Kidney (tissue), 22 donors: ENCODE measurements at places on chromosomes 12 and 14. TPM values are rescaled to one million over a fixed set of nuclear protein-coding genes. Genes with fewer than 3 reads are reported as not detected.

GRCh38 chr14:92503756-92504491 is 9.7 kb upstream of the RIN3 start:
- DNase-seq: no peak

Gene ARHGEF25
- 15.0 TPM for total RNA-seq

- DNase-seq: no peak
Measured at GRCh38 chr14:37247791-37248461, 50.2 kb downstream of the MIPOL1 start.

DNA sequence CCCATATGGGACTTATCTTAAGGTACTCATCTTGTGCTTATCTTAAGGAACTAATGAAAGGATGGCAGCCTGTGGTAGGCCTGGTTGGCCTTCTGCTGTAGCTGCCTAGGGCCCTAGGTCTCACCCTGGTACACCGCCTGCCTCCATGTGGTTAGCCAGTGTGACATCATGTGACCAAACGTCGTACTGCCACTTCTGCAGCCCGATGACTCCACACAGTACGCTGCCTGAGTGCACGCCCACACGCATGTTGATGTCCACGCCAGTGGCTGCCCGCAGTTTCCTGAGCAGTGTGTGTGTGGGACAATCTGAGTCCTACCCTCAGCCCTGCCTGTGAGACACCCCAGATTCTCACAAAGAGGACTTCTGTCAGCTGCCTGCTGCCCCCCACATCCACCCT is 5.1 kb downstream of the ADCY4 start:
- no peak for DNase-seq

Gene TBX3
- 18.0 TPM for total RNA-seq

DNA sequence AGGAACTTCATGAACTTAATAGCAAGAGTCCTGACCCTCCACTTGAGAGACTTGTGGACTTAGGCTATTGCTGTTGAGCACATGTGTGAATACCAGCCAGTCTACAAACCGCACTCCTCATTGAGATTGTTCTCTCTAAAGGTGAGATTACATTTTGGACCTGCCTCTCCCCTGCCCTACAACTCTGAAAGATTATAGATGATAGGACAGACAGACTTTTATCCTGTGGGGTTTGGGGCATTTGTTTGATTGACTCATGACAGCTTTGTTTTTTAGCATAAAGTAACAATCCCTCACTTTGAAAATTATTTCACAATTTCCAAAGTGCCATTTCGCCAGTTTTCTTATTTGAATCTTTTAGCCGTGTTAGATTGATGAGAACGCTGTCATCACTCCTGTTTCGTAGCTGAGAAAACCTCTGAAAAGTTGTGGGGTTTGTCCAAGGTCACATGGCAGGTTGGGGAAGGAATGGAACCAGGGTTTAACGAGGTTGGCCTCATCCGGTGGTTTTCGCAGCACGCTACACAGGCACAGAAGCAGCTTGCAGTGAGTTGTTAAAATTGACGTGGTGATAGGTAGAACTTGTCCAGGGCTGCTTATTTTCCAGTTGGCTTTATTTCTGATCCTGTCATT is 836 bp downstream of the EVL start:
- DNase-seq: no peak

DNA sequence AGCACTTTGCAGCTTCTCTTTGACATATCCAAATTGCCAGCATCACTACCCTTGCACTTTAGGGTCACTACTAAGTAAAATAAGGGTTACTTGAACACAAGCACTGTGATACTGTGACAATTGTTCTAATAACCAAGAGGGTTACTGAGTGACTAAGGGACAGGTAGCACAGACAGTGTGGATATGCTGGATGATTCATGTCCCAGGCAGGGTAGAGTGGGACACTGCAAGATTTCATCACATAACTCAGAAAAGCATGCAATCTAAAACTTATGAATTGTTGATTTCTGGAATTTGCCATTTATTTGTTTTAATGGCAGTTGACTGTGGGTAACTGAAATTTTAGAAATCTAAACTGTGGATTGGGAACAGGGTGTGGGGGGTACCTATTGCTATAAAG is 218.8 kb downstream of the KITLG start:
- no peak for DNase-seq

GRCh38 chr12:74488134-74488533 is 49.5 kb upstream of the ATXN7L3B start:
- DNase-seq: no peak

GRCh38 chr14:47526591-47527244 is 148.7 kb downstream of the MDGA2 start:
- no peak for DNase-seq

Gene SYCP3
- total RNA-seq: 0.25 TPM

DNA sequence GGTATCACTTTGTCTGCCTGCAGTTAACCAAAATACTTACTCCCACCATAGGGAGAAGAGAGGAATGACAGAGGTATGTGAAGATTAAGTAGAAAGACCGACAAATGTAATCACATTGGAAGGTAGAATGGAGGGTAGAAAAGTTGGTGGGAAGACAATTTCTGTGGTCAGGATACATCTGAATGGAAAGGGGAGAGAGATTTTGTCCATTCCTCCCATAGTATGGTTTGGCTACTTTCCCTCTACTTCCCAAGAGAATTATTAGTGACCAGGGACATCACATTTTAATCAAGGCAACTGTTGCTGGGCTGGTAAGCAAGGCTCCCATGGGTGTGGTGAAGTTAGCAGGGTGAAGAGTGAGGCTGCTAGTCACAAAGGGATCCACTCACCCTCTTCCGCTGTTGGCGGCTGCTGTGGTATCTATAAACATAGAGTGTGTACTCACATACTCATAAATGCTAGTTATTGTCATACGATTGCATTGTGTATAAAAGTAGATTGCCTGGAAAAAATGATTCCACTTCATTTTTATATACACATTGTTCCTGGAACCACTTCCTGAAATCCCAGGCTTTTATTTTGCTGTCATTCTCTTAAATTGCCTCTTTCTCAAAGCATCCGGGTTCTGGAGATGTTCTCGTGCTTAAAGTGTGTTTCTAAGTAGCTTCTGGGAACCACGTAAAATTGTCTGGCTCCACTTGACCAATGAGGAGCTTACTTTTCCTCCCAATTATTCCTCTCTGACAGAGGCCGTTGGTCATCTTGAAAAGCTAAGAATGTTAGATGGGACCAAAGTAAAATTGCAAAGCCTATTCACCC is 413.1 kb downstream of the ZFP36L1 start:
- DNase-seq: no peak

Gene OR4E1
- total RNA-seq: not detected

- DNase-seq: no peak
Measured at GRCh38 chr12:768434-768833, 16.1 kb downstream of the WNK1 start.

- DNase-seq: no peak
Measured at GRCh38 chr12:88142610-88142991, 494 bp downstream of the TMTC3 start.

DNA sequence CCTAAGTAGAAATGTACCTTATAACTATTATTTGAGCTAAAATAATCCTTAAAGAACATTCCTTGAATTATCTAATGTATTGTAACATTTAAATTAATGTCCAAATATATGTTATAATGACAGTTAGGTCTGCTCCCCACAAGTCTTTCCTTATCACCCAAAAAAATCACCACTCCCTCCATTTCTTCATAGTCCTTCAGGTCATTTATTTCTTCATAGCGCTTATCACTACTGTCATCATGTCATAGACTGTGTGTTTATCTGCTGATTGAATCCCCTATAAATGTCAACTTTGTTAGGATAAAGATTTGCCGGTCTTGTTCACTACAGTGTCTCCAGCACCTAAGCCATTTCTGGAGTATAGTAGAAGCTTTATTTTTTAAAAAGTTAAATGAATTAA is 12.0 kb downstream of the LUM start:
- no peak for DNase-seq

Gene GLIPR1L1
- total RNA-seq: not detected

Gene CCNT1
- 39.4 TPM for total RNA-seq

Gene WBP11
- total RNA-seq: 55.5 TPM

Gene BDKRB1
- total RNA-seq: 1.2 TPM

- no peak for DNase-seq
Measured at GRCh38 chr12:3359478-3359877, 131.5 kb upstream of the PRMT8 start.
